ENCODE measurements at places on chromosomes 5 and 9. TPM values are rescaled to one million over a fixed set of nuclear protein-coding genes. Genes with fewer than 3 reads are reported as not detected.

DNA sequence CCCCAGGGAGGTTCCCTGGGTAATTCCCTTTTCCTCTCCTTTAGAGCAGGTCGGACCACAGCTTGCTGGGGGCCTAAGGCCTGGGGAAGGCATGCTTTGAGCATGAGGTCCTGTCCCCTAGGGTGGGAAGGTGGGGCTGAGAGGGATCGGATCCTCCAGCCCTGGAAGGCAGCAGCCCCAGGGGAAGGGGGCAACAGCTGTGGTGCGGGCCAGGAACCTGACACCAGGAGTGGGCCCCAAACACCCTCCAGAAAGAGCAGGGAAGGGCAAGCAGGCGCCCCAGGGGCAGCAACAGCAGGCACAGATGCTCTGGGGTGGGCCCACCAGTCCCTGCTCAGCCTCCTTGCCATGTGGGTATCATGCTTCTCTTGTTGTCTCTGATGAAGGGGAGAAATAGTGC lies 3.2 kb upstream of the CORO2A start:
- H3K27me3 ChIP-seq, result no peaks in the 10 kb centered on the region
- DNase-seq, result no peak
- H3K36me3 ChIP-seq, result peaks cover 6% of the 10 kb centered on the region
- peaks cover 3% of the 10 kb centered on the region for H3K4me1 ChIP-seq
- no peak overlapping the region for H3K4me3 ChIP-seq

DNA sequence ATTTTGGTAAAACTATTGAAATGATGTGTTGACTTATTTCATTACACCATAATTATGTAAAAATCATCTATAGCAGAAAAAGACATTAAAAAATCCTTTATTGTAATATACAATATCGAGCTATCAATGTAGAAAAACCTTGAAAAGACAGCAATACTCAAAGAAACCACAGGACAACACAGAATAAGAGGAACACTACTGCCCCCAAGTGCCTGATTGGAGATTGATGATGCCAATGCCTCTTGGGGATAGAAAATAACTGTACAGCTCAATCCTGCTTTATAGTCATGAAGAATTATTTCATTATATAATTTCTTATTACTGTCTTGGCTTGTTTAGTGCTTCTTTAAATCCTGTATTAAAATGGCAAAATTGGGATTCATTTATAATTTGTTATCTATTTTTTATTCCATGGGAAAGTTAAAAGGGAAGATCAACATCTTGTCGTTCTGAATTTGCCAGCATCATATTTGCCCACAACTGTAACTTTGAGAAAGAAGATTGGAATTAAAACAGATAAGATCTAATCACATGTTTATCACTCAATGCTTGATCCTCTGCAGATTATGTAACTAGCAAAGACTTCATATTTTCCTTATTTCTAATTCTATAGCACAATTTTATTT lies 337.5 kb downstream of the CDH9 start:
- no peaks in the 10 kb centered on the region for H3K27me3 ChIP-seq
- H3K36me3 ChIP-seq, result no peaks in the 10 kb centered on the region
- no peaks in the 10 kb centered on the region for H3K4me1 ChIP-seq
- no peak overlapping the region for H3K4me3 ChIP-seq

DNA sequence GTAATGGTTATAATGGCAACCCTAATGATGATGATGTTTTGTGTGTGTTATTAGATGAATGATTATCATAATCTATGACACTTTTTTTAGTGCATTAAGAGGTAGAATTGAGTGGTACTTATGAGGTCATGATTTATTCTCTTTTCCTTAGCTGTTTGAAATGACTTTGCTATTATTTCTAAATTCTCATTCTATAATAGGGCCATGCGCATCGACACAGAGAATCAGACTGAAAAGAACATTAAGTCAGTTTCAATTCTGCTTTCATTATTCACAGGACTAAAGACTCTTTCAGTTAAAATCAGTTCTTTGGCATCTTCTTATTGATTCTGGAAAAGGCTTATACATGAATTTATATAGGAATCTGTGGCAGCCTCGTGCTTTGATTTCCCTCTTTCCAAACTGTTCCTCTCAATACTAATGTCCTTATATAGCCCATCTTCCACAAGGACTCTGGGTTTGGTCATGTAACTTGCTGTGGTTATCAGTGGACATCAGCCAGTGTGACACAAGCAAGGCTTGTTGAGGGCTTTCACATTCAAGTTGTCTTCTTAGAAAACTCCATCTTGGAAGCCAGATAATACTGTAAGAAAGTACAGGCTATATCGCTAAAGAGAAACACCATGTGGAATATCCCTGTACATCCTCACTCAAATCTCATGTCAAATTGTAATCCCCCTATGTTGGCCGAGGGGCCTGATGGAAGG lies 140.3 kb upstream of the CHD1 start:
- no peaks in the 10 kb centered on the region for H3K36me3 ChIP-seq
- H3K4me1 ChIP-seq, result no peaks in the 10 kb centered on the region
- H3K27me3 ChIP-seq, result no peaks in the 10 kb centered on the region
- no peak for DNase-seq
- H3K4me3 ChIP-seq, result no peak overlapping the region

DNA sequence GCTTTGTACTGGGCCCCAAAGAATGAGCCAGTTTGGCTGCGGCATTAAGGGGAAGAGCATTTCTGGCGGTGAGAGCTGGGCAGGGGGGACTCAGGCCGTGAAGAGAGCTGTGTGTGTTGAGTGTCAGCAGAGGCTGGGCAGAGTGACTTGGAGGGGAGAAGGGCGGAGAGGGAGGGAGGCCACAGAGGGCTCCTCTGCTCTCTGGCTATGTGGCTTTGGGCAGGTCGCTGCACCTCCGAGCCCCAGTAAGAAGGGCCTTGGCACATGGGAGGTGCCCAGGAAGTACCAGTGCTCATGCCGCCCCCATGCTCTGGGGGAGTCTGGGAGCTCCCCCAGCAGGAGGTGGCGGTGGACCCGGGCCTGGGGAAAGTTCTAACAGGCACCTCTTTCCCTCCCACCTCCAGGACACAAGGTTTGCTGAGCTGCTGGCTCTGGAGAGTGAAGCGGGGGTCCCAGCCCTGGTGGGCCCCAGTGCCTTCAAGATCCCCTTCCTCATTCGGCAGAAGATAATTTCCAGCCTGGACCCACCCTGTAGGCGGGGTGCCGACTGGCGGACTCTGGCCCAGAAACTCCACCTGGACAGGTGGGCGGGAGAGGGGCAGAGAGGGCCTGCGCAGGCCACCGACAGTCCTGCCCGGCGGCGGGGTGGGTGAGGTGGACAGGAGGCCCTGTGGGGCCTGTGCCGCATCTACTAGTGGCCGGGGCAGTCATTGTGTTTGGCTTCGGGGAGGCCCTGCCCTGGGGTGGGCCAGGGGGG lies 20.1 kb downstream of the HK3 start:
- H3K4me1 ChIP-seq, result no peaks in the 10 kb centered on the region
- H3K4me3 ChIP-seq, result no peak overlapping the region
- H3K27ac ChIP-seq, result no peak overlapping the region
- peaks cover 64% of the 10 kb centered on the region for H3K27me3 ChIP-seq

DNA sequence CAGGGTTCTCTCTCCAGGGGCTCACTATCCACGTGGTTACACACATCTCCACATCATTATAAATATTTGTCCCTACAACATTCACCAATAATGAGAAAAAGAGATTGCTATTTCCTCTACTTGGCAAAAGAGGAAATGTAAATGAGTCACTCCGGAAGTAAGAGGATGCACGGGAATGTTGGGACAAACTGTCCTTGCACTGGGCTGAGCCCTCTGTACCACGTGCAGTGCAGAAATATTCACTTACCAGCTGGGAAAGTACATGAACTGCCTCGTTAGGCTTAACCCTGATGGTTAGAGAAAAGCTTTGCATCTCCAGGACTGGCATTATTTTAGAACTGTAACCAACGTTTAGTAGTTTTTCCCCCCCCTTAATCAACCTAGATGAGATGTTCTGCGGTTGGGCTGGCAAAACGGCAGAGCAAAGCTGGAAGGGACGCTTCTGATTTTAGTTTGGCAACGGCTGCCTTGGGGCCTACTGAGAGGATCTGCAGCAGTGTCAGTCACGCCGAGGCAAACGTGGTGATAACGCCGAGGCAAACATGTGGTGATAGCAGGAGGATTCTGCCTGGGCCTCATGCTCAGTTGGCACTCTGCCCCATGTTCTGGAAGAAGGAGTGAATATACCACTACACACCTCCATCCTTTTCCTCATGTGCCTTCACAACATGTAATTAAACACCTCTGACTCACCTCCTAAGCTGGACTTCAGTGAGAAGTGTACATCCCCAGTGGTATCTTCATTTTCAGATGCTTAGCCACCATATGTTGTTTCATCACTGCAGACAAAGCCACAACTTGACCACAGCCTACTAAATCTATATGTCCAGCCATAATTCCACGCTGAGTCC lies 661.4 kb upstream of the KLF4 start:
- peak; percentile 60 for DNase-seq
- H3K27me3 ChIP-seq, result no peaks in the 10 kb centered on the region
- peaks cover 1% of the 10 kb centered on the region for H3K4me1 ChIP-seq
- H3K4me3 ChIP-seq, result no peak overlapping the region
- H3K27ac ChIP-seq, result no peak overlapping the region

- no peak for DNase-seq
- H3K4me3 ChIP-seq, result no peak overlapping the region
- H3K27me3 ChIP-seq, result peaks cover 12% of the 10 kb centered on the region
- H3K27ac ChIP-seq, result no peak overlapping the region
- H3K4me1 ChIP-seq, result no peaks in the 10 kb centered on the region
Measured at GRCh38 chr9:19022206-19022605, 10.8 kb downstream of the SAXO1 start.

DNA sequence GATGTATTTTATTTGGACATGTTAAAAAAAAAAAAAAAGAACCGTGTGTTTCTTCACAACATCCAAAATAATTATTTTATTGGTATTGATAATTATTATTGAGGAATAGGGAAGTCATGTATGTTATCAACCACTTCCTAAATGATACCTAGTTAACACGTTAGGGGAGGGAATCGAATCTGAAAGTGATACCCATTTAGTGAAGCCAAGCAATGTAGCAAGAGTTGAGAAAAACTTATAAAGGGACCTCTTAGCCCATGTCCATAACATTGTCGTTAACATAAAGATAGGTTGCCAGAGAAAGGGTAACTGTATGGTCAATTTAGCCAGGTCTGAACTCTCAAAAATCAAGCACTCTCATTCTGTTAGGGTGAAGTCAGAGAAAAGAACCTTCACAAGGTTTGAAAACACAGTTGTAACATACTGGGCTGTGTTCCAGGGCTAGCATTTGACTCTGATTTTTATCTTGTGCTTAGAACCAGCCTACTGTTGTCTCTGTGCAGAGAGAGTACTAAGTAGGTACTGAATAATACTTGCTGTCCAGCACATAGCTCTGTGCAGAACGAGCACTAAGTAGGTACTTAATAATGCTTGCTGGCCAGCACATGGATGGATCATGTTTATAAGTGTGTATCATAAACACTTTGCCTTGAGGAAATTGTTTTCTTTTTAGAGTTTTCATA lies 60.4 kb downstream of the GHR start:
- H3K27me3 ChIP-seq, result no peaks in the 10 kb centered on the region
- H3K27ac ChIP-seq, result no peak overlapping the region
- no peak for DNase-seq
- no peaks in the 10 kb centered on the region for H3K4me1 ChIP-seq

The PCDHGA2 gene
- total RNA-seq, result 3.4 TPM
